ENCODE measurements at places on chromosomes 7 and 10.

- no peak for DNase-seq
Measured at GRCh38 chr10:121886997-121887622, 40.7 kb downstream of the ATE1 start.

DNA sequence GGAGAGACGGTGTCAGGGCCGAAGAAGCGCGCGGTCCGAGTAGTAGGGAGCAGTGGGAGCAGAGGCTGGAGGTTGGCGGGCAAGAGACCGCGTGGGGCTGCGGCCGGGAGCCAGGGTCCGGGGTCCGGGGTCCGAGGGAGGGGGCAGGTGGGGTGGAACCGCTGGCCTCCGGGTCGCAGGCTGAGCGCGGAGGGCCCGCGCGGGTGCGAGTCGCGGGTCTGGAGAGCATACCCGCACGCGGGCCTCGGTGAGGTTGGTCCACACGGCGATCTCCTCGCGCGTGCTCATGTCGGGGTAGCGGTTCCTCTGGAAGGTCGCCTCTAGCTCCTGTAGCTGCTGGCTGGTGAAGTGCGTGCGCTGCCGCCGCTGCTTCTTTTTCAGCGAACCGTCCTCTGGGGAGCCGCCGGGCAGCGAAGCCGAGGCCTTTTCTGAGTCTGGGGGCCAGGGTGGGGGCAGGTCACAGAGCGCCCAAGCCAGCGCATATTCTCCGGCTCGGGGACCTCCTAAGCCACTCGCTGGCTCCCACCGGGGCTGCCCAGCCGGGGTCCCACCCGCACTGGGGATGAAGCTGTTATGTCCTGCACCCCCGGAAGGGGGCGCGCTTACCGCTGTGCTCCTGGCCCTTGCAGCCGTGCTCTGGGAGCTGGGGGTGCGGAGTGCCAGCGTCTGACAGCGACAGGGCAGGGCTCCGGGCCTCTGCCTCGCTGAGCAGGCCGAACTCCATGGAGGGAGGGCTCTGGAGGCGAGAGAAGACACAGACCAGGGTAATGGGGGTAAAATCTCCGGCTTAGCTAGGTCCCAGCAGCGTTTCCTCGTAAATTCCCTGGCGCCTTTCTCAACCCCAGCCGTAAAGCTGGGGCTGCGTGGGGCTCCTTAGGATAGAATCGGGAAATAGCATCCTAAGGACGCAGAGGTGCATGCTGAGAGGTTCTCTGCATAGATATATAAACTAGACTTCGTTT lies 5.5 kb downstream of the ELOVL3 start:
- DNase-seq: peak; percentile 35

DNA sequence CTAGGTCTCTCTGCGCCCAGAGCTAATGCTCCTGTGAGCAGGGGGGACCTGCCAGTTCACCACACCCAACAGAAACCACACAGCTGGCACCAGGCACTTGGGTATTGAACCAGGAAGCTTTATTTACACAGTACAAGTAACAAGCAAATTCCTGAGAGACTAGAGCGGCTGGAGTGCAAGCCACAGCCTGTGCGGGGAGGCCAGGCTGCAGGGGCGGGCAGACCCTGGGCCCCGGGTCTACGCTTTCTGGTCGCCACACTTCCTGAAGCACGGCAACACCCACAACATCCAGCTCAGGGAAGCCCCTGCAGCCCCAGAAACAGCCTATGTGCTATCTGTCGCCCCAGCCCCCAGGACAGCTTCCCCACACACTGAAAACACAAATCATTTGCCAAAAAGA lies 125.0 kb downstream of the FAM53B start:
- DNase-seq: no peak

DNA sequence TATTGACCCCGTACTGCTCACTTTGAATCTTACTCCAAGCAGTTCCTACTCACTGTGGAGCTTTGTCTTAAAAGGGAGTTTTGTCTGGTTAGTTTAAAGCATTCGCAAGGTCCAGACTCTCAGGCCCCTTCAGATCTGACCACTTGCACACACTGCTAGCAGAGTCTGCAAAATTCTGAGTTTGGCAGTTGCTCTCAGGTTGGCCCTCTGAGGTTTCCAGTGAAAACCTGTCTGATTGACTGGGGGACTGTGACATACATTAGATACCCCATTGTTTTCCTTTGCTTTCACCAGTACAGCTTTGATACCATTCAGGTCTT lies 149.2 kb downstream of the XPNPEP1 start:
- DNase-seq: no peak

- DNase-seq: no peak
Measured at GRCh38 chr7:44112997-44113763, 9.0 kb downstream of the AEBP1 start.

DNA sequence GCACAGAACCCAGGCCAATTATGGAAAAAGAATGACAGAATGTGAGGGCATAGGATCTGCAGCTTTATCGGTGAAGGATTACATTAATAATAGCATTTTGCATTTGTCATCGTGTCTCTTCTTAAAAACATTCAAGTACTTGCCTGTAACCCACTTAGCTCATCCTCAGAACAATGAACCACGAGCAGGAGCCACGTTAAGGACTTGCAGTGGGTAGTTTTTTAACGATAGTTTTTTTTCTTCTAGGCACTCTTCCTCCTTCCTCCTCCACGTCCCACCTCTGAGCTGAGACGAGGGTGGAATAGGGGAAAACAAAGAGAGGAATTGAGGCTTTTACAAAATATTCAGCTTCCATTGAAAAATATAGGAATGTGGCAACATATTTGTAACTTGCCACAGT lies 27.1 kb downstream of the CDHR3 start:
- no peak for DNase-seq

DNA sequence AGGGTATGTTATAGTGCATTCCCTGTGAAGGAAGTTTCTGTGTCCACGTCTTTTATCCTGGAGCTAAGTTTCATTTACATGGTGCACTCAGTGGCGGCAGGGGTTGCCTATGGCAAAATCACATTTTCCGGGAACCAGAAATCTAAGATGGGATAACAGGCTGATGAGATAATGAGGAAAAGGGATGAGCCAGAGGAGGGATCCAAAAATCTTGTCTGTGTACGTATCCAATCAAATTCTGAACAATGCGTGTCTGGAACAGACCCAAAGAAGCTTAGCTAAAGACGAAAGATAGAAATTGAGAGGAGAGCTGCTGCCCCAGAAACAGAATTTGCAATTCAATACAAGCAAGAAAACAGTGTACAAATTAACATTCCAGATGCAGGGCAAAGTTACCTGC lies 16.1 kb downstream of the LANCL2 start:
- no peak for DNase-seq

GRCh38 chr7:46292741-46293140 lies 371.7 kb upstream of the IGFBP3 start:
- DNase-seq: no peak

- DNase-seq: no peak
Measured at GRCh38 chr10:69901022-69901421, 99.3 kb downstream of the COL13A1 start.

Measured in stimulated activated CD8-positive, alpha-beta memory T cell treated with anti-CD3 and anti-CD28 coated beads, Interleukin-15, amount 100 ng/mL, for 1 hour (primary cell).